ENCODE measurements at places on chromosomes 1 and 21.

- DNase-seq = no peak
Observed at GRCh38 chr1:228510101-228510802, 23.1 kb downstream of the RNF187 start.

GRCh38 chr1:163162381-163162914 is 40.3 kb downstream of the RGS5 start:
- DNase-seq = no peak

- DNase-seq = no peak
Observed at GRCh38 chr1:38481871-38482826, 377.4 kb downstream of the RRAGC start.

GRCh38 chr1:235809688-235810397 is 56.9 kb downstream of the LYST start:
- no peak for DNase-seq

- no peak for DNase-seq
Observed at GRCh38 chr21:20040768-20041167, 957.4 kb upstream of the NCAM2 start.

GRCh38 chr1:101497881-101498559 is 261.2 kb downstream of the S1PR1 start:
- DNase-seq = no peak

DNA sequence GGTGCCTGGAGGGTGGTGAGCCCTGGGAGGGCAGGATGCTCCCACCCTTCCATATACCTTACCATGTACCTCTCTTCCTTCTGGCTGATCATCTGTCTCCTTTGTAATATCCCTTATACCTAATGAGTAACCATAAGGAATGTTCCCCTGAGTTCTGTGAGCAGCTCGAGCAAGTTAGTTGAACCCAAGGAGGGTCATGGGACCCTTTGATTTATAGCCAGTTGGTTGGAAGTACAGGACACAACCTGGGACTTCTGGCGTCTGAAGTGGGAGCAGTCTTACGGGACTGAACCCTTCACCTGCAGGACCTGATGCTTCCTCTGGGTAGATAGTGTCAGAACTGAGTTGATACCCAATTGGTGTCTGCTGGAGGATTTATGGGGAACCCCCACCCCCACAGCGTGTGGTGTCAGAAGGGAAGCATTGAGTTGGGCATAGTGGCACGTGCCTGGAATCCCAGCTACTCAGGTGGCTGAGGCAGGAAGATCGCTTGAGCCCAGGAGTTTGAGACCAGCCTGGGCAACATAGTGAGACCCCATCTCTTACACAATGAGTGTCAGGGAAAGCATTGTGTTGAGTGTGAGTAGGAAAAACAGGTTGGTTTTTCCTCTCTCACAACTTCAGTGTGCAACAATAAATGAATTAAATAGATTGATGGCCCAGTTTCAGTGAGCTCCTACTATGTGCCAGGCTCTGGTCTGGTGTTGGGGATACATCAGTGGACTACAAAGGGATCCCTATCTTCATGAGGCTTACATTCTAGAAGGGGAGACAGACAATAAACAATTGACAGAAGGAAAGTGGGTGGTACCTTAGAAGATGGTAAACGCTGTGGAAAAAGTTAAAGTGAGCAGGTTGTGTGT is 16.0 kb downstream of the DNAJC16 start:
- no peak for DNase-seq

GRCh38 chr21:27077501-27077900 is 110.6 kb upstream of the ADAMTS5 start:
- no peak for DNase-seq

GRCh38 chr1:63051886-63052285 is 268.0 kb downstream of the ATG4C start:
- no peak for DNase-seq

- peak; percentile 64 for DNase-seq
Observed at GRCh38 chr1:186183219-186183618, 191.8 kb downstream of the TPR start.

- DNase-seq = no peak
Observed at GRCh38 chr1:209875515-209875914, 47.7 kb downstream of the UTP25 start.

DNA sequence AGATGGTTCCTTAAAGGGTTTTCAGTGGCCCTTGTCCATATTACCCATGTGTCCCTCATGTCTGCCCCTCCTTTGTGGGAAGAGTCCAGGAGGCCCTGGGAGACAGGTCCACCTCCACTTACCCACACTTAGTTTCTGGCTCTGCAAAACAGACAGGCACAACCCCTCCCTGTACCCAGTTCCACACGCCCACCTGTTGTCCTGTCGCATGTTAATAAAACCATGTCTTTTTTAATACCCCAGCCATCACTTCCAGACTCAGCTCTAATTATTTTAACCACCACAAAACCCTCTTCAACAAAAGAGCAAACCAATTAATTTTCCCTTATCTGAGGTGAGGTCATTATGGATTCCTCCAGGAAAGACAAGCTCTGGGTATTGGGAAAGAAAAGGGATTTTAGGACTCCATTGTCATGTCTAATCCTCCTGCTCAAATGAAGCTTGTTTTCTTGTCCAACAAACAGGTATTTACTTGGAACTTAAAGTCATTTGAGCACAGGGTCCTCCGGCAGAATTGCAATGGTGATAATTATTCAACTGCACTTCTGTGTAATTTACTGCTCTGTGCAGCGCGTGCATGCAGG is 68.9 kb downstream of the CCDC185 start:
- DNase-seq = no peak

DNA sequence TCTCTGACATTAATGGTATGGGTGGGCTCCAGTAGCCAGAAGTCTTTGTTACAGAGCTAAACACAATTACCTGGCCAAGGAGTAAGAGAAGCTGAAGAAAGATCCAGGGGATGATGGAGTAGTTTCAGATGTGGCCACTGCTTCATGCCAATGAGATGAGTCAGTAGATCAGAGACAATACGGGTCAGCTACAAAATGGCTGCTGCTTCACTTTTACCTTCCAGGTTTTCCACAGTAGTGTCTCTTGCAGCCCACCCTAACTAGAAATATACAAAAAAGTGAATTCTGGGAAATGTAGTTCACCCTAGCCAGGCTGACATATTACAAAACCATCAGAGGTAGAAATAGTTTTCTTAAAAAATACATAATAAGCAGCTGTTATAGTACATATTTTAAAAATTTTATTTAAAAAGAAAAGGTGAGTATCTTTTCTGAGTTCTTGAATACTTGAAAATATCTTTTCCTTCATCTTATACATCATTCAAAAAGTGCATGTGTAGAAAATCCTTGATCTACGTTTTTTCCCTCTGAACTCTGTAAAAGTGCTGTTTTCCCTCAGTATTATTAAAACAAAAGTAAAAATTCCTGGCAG is 36.1 kb downstream of the LRIF1 start:
- no peak for DNase-seq

- no peak for DNase-seq
Observed at GRCh38 chr1:29648026-29648425, 411.7 kb downstream of the PTPRU start.

DNA sequence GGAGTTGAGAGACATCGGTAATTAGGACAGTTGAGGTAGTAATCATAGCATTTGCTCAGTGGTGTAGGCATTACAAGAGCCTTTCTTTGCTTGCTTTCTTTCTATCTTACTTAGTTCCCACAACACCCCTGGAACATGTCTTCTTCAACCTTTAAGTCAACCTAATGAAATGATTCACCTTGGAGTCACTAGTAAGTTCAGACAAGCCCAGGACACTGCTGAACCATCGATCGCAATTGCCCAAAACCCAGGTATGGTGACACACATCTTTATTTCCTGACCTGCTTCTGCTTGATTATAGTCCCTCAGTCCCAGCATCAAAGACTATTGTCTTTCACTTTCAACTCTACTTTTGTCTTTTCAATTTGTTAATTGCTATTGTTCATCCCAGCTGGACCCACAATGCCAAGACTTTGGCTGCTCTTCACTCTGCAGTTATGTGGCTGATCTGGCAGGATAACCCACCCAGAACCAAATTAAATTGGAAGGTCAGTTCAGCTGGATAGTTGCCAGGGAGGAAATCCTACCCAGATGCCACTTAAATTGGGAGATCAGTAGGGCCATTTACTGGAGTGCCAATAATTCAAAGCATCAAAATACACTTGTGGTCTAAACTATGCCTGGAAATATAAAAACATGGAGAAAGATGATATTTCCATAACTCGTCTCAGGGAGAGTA is 272.9 kb downstream of the RWDD3 start:
- DNase-seq = no peak

GRCh38 chr1:3611170-3612019 is at the start of gene MEGF6:
Gene MEGF6, minus strand, starts transcription at chr1:3611508. Its CDS starts 240 bp downstream, at chr1:3611268.
- peak; percentile 43 for DNase-seq

Data from activated CD4-positive, alpha-beta T cell treated with anti-CD3 and anti-CD28 coated beads, Interleukin-2, Interleukin-6, amounts not matched to agents 100 ng/mL and 50 ng/mL, durations not matched to agents 16 hours and 8 hours (primary cell).